Activated CD4-positive, alpha-beta memory T cell treated with anti-CD3 and anti-CD28 coated beads, Interleukin-2, amount 10 ng/mL, durations not matched to agents 7 days and 5 days (primary cell): ENCODE measurements at places on chromosomes 6 and 20. TPM values are rescaled to one million over a fixed set of nuclear protein-coding genes. Genes with fewer than 3 reads are reported as not detected.
A peak's percentile ranks its signal among the peaks of the same experiment; 100 is the strongest.

DNA sequence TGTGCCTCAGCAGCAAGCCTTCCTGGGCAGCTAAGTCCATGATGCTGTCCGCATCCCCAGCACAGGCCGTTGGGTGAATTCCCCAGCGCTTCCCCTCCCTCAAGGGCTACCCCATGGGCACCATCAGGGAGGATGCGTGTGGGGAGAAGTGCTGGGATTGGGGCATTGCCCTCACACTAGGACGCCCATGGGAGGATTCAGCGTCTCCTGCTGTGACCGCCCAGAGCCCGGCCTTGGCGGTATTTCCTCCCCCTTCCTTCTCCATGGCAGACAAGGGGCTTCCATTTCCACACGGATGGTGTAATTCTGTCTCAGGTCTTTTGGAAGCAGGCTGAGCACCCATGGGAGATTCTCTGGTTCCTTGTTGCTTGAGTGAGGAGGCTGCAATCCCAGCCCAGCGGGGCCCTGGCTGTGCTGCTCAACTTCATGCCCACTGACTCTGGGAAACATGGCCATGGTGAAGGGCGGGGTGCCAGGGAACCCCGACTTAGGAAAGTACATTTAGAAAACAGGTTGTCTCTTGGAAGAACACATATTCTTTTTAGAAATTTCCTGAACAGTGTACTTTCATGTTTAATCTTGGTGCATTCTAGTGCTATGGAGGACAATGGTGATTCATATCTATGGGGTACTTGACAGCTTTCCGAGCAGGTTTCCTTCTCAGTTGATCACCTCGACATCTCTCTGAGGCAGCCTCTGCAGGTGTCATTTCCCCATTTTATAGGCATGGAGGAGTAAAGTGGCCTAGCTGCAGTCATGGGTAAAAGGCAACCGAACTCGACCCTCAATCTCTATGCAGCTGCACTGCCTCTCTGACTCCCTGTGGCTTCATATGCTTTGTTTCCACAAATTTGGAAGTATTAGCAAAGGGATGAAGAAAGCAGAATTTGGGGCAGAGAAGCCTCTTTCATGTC, 178.2 kb upstream of the CST7 start:
- peaks cover 3% of the 10 kb centered on the region for H3K36me3 ChIP-seq
- DNase-seq: no peak
- no peak overlapping the region for H3K4me3 ChIP-seq
- H3K27me3 ChIP-seq: peaks cover 19% of the 10 kb centered on the region

GRCh38 chr20:7841971-7842310, 98.3 kb downstream of the HAO1 start:
- no peak overlapping the region for H3K4me3 ChIP-seq
- H3K36me3 ChIP-seq: no peaks in the 10 kb centered on the region
- DNase-seq: no peak
- no peaks in the 10 kb centered on the region for H3K27me3 ChIP-seq

DNA sequence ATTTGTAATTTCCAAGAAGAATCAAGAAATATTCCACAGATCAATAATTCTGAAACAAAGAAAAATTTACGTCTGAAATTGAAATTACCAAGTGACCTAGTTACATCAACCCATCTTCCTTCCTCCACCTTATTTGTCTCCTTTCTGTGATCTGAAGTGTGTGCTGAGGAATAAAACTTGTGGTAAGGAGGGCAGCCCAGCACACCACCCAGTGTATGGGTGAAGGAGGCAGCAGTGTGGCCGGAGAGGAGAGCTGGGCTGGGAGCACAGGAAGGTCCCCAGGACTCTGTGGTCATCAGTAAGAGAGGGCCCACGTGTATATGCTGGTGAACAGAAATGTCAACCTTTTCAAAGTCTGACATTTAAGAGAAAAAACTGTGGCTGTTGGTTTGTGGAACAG, 11.3 kb upstream of the CCR6 start:
- no peak for DNase-seq
- H3K4me1 ChIP-seq: peaks cover 67% of the 10 kb centered on the region
- H3K4me3 ChIP-seq: peak overlapping the region; percentile 66
- peaks cover 3% of the 10 kb centered on the region for H3K36me3 ChIP-seq
- peaks cover 18% of the 10 kb centered on the region for H3K27me3 ChIP-seq

DNA sequence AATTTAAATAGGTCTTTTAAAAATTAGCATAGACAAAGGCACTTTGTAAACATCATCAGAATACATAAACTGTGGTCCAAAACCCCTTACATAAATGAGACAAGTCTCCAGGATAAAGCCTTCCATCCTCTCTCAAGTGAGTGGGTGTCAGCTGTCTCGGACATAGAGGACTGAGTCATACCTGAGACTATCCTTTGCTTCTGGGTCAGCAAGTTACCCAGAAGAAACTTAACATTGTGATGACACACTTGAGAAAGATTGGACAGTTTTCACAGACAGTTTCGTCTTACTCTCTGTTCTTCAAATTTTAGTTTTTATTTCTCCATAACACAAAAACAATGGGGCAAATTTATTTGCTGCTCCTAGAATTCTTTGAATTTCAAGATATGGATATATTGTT, 838.0 kb downstream of the DHX35 start:
- no peak overlapping the region for H3K4me3 ChIP-seq
- no peak overlapping the region for H3K27ac ChIP-seq
- H3K4me1 ChIP-seq: no peaks in the 10 kb centered on the region
- H3K27me3 ChIP-seq: no peaks in the 10 kb centered on the region

- peaks cover 11% of the 10 kb centered on the region for H3K27me3 ChIP-seq
- H3K4me1 ChIP-seq: peaks cover 9% of the 10 kb centered on the region
- no peak overlapping the region for H3K4me3 ChIP-seq
- DNase-seq: no peak
- no peaks in the 10 kb centered on the region for H3K36me3 ChIP-seq
Observed at GRCh38 chr6:132669690-132670291, 10.8 kb upstream of the TAAR1 start.

GRCh38 chr6:41239467-41240159, 11.5 kb downstream of the TREML4 start:
- H3K4me3 ChIP-seq: no peak overlapping the region
- H3K36me3 ChIP-seq: no peaks in the 10 kb centered on the region
- H3K27ac ChIP-seq: no peak overlapping the region

GRCh38 chr20:58175836-58176235, 52.6 kb downstream of the ANKRD60 start:
- H3K36me3 ChIP-seq: no peaks in the 10 kb centered on the region
- H3K27me3 ChIP-seq: peaks cover 12% of the 10 kb centered on the region
- H3K27ac ChIP-seq: no peak overlapping the region
- DNase-seq: no peak

- H3K27me3 ChIP-seq: no peaks in the 10 kb centered on the region
- peaks cover 37% of the 10 kb centered on the region for H3K4me1 ChIP-seq
- no peak overlapping the region for H3K27ac ChIP-seq
Observed at GRCh38 chr20:24034820-24035219, 46.2 kb upstream of the GGTLC1 start.

- peaks cover 21% of the 10 kb centered on the region for H3K4me1 ChIP-seq
- peaks cover 26% of the 10 kb centered on the region for H3K36me3 ChIP-seq
- peak; percentile 45 for DNase-seq
- peak within 1 kb of the TSS; percentile 64 for H3K4me3 ChIP-seq
- H3K27me3 ChIP-seq: no peaks in the 10 kb centered on the region
Observed at GRCh38 chr6:73394577-73395354, at the start of gene DDX43. DDX43 (plus strand) TSS chr6:73394828; CDS start chr6:73394906, 78 bp downstream.

DNA sequence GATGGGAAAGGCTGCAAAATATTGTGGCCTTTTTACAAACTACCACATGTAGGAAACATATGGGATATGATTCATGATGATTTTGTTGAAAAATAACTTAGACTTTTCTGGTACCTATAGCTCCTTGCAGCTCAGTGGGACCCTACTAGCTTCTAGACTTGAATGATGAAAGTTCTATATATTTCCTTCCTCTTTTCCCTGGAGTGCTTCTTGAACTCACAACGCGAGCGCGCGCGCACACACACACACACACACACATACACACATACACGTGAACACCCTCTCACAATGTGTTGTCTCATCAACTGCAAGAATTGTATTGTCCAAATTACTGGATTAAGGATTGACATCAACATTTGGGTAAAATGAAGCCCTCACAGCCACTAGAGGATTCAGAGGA, 61.9 kb downstream of the TOX2 start:
- no peak overlapping the region for H3K4me3 ChIP-seq
- no peak for DNase-seq
- H3K27ac ChIP-seq: no peak overlapping the region
- peaks cover 7% of the 10 kb centered on the region for H3K36me3 ChIP-seq

DNA sequence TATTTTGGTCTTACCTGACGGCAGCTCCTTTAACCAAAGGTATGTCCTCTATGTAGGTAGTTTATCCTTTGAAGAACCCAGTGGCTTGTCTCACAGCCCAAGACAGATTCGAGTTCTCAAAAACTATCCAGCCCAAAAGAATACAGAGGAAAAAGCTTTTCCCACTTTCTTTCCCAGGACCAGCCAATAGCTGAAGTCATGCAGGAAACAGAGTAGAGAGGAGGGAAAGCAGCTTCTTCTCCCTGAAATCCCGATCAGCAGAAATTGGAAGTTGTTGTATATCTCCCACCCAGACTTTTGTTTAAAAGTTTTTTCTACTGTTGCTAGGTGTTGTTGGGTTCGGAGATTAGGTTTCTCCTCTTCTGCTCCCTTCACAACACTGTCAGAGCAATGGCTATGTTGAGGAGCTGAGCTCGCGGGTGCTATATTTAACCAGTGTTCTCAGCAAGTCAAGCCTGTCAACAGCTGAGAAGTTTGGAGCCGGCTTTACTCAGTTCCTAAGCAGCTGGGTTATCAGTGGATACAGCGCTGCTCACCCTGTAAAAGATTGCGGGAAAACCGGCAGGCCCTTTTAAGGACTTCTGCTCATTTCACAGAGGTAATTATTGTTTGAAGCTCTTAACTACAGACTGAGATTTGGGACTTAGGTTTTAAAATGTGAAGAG, at the start of gene FILIP1:
Gene FILIP1, minus strand, starts transcription at position 401 of the 665 bp plus-strand sequence. CDS start 78,828 bp downstream, outside the sequence.
- no peak within 1 kb of the TSS for H3K4me3 ChIP-seq
- DNase-seq: no peak
- H3K27ac ChIP-seq: no peak within 1 kb of the TSS

DNA sequence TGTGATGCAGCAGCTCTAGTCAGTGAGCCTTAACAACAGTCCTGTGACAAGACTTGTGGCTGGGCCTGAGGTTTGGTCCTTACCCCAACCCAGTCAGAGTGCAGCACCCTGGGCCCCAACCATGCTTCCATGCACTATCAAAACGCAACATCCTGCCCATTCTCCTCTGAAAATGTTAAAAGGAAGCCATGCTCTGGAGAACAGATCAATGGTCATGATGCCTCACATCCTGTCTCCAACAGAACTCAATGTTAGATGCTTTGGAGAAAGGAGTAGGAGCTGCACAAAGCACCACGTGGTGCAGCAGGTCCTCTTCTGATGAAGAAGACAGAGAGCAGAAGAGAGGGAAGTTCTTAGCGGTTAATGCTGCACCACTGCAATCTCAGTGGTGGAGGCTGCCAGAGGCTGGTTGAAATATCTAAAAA, 41.9 kb downstream of the TRAM2 start:
- H3K4me1 ChIP-seq: peaks cover 43% of the 10 kb centered on the region
- H3K36me3 ChIP-seq: peaks cover 3% of the 10 kb centered on the region

GRCh38 chr6:25774120-25774715, 19.7 kb downstream of the SLC17A4 start:
- no peak for DNase-seq
- no peak overlapping the region for H3K27ac ChIP-seq
- peaks cover 22% of the 10 kb centered on the region for H3K4me1 ChIP-seq
- no peak overlapping the region for H3K4me3 ChIP-seq

DNA sequence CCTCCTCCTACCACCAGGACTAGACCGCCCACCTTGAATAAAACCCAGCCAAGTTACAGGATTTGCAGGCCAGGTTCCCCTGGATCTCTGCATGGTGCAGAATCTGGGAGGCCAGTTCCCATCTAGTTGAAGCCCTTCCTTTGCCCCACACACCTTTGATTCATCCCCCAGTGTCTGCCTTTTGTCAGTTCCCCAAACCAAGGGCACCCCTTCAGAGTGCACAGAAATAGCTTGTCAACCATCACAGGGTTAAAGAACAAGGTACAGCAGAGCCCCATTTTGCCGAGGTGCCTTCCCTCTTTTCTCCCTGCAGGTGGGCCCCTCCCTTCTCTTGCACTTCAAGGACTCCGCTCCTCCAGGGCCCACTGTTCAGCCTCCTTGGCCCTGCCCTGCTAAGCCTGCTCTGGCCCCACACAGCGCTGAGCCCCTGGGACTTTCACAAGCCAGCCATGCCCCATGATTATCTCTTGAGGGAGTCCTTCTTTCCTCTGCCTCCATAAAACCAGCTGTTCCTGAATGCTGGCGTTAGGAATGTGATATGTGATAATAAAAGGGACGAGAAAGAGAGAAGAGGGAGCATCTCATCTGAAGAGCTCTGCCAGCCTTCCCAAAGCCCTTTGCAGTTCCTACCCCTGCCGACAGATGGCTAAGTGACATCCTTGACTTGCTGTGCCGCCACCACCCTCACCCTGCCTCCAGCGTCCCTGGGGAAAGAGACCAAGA, 280.3 kb downstream of the CDC5L start:
- H3K27ac ChIP-seq: no peak overlapping the region
- H3K4me3 ChIP-seq: no peak overlapping the region
- no peaks in the 10 kb centered on the region for H3K36me3 ChIP-seq
- H3K4me1 ChIP-seq: peaks cover 1% of the 10 kb centered on the region
- no peaks in the 10 kb centered on the region for H3K27me3 ChIP-seq

GRCh38 chr20:51698252-51698651, 69.9 kb downstream of the ATP9A start:
- H3K4me3 ChIP-seq: no peak overlapping the region
- peaks cover 11% of the 10 kb centered on the region for H3K4me1 ChIP-seq
- no peak overlapping the region for H3K27ac ChIP-seq
- no peaks in the 10 kb centered on the region for H3K36me3 ChIP-seq

DNA sequence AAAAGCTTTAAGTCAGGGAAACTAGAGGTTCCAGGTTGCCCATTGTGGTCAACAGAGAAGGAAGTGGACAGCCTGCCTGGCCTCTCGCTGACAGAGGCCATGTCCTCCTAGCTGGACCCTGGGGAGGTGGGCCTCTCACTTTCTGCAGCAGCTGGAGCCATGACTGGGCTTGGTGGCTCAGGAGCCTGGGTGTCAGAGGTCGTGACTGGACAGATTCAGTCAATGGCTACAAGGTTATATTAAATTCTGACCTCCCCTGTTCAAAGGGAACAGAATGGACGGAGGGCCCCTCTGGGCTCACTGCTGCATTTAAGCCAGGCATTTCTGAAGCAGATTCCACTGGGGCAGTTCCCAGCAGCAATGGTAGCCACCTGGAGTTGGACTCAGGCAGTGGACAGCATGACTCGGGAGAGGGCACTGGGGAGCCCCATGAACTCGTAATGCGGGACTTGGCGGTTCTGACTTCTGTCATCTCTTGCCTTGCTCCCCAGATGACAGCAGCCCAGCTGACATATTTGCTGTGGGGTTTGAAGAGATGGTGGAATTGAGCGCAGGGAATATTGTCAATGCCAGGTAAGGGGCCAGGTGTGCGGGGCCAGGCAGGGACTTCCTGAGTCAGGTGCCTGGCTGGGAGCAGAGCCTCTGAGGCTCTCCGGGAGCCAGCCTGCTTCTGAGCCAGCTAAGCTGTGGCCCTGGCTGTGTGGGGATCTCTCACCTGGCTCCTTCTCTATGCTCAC, 86.7 kb downstream of the SYNJ2 start:
- H3K36me3 ChIP-seq: peaks cover 55% of the 10 kb centered on the region
- H3K27me3 ChIP-seq: no peaks in the 10 kb centered on the region
- H3K27ac ChIP-seq: no peak overlapping the region
- H3K4me3 ChIP-seq: no peak overlapping the region
- H3K4me1 ChIP-seq: peaks cover 50% of the 10 kb centered on the region
- DNase-seq: no peak

The HDGFL1 gene
- total RNA-seq: not detected

The UFL1 gene
- total RNA-seq: 23.5 TPM

The IYD gene
- not detected for total RNA-seq

The CD40 gene
- 0.88 TPM for total RNA-seq
